Activated CD4-positive, alpha-beta memory T cell treated with anti-CD3 and anti-CD28 coated beads, Interleukin-2, amount 10 ng/mL, durations not matched to agents 7 days and 5 days (primary cell): ENCODE measurements at places on chromosomes 2 and 18. TPM values are rescaled to one million over a fixed set of nuclear protein-coding genes. Genes with fewer than 3 reads are reported as not detected.

DNA sequence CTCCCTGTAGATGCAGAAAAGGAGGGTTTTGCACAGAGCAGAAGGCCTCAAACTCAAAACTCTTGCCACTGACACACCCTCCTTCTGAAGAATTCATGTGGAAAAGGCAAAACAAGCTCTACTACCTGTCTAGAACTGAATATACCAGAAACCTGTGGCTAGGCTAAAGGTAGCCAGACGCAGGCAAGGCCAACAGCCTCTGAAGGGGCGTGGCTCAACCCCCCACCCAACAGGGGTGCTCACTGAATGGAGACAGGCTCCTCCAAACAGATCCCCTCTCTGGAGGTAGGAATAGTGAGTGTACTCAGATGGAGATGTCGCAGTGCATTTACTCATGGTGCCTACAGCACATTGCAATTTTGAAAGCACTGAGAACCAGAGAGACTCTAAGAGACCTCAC, 3.0 kb upstream of the STK17B start:
- DNase-seq: no peak

IL37 gene
- 0.33 TPM for total RNA-seq

- no peak for DNase-seq
Measured at GRCh38 chr18:61544178-61544577, 210.9 kb downstream of the CDH20 start.

DNA sequence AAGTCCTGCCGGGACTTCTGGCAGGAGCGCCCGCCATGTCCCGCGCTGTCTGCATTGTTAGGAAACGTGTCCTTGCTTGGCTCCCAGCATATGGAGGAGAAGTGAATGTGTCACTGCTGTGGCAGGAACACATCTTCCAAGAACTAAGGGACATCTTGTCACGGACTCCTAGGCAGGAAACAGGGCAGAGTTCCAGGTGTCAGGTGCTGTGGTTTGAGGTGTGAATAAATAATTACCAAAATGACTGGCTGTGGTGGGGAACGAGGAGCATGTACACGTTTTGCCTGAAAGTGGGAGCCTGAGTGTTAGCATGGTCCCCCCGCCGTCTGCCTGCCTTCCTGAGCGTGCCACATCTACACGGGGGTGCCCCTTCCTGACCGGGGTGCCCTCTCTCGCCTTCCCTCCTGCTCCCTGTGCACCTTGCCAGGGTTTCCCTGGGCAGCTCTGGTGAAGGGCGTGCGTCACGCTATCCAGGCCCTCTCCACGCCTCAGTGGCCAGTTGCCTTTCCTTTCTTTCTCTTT, 237.5 kb downstream of the LDLRAD4 start:
- DNase-seq: peak; percentile 61

CDCA7 gene
- 65.2 TPM for total RNA-seq

IL36RN gene
- not detected for total RNA-seq
